ENCODE measurements at places on chromosomes 11 and 22.

DNA sequence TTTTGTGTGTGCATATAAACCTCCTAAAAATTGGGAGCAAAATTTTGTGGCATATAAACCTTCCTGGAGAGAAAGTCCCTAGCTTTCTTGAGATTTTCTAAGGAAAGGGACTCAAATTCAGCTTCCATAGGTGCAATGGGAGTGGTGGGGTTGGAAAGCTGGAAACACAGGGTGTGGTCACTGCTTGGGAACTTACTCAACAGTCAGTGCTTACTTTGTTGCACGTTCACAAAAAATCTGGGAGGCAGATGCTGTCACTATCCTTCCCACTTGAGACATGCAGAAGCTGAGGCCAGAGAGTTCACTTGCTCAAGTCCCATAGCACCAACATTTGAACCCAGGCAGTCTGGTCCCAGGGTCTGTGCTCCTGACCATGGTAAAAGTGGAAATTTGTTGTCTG is 3.9 kb upstream of the CATSPERZ start:
- no peak for DNase-seq

DNA sequence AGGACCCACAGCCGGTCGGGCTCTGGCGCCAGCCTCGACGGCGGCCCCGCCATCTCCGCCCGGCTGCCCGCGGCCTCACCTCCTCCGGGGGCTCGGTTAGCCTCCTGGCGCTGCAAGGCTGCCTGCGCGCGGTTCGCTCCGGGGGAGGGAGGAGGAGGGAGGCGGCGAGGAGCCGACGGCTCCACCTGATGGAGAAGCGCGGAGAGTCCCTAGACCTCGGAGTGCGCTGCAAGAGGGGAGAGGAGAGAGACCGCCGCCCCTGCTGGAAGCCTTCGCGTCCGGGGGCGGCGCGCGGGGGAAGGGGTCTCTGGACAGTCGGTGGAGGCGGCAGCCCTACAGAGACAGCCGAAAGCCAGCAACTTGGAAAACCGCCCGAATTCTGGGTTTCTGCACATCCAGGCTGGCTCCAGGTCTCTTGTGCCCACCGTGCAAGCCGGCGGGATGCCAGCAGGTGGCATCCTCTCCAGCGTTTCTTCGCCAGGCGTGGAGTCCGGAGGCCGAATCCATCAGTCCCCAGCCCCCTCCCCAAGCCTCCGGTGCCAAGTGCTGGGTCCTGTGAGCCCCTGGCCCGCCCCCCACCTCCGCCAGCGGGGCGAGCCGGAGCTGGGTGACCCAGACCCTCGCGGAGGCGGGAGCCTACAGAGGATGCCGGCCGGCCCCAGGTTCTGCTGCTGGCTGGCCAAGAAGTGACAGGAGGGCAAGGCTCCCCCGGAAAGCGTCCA is 2.9 kb upstream of the KIRREL3 start:
- DNase-seq = peak; percentile 30

DNA sequence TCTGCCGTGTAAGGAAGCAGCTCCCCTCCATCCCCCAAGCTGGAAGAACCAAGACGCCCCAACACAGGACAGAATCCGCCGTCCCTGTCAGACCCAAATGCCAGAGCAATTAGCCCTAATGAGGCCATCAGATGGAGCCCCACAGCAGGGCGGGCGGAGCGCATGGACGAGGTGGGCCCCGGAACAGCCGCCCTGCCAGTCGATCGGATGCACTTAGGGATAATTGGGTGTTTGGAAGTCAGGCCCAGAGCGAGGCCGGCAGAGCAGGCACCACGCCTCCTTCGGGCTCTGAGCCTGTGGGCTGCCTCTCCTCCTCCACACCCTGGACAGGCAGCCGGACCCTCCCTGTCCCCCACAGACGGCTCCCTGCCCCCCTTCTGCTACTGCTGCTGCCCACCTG is 5.5 kb upstream of the TH start:
- no peak for DNase-seq

DNA sequence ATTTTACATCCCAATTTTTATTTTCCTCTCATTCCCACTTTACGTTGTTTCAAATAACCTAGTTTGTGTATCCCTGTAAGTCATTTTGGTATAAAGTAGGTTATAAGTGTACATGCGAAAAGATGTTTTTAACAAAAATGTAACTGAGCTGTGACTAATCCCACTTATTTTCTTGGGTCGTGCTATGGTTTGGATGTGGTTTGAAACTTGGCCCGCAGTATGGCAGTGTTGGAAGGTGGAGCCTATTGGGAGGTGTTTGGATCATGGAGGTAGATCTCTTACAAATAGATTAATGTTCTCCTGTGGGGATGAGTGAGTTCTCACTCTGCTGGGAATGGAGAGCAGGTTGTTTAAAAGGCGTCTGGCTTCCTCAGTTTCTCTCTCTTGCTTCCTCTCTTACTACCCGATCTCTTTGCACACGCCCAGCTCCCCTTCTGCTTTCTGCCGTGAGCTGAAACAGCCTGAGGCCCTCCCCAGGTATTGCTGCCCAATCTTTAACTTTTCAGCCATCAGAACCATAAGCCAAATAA is 7.2 kb downstream of the RPL27A start:
- no peak for DNase-seq

DNA sequence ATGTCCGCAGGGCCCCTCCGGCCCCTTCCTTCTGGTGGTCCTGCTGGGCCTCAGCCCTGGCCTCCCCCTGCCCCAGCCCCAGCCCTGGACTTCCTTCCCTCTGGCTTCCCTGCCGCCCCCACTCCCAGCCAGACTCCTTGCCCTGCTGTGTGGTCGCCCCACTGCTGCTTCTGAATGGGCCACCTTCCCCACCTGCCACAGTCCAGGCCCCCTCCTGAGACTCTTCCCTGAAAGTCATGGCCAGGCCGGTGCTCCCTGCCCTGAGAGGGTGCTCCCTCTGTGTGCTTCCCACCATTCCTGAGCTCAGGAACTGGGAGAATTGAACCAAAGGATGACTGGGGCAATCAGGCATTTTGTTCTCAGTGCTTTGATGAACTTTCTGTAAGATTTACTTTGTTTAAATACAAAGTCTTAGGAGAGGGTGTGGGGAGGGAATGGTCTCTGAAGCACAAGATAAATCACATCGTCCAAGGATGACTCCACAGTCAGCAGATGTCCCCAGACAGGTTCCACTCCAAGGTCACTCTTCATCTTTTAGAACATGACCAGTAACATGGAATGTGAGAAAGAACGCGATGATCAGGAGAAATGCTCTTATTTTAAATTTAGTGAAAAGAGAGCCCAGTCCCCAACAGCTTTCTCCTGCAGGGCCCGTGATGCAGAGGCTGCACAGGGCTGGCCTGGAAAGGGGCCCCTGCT is 774 bp downstream of the APOBEC3D start:
- no peak for DNase-seq

GRCh38 chr11:2466869-2467694 is 22.3 kb downstream of the KCNQ1 start:
- DNase-seq = no peak

DNA sequence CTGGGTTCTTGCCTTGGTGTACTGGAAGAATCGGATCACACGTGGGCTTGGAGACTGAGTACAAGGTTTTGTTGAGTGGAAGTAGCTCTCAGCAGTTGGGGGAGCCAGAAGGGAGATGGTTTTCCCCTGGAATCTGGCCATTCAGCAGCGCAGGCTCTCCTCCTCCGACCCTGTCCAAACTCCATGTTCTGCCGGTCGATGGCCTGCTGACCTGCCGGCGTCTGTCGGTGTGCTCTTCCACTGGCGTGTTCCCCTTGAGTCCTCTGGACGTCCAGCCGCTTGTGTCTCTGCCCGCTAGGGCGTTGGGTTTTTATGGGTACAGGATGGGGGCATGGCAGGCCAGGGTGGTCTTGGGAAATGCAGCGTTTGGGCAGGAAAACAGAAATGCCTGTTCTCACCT is 38.5 kb upstream of the SLN start:
- DNase-seq = no peak

DNA sequence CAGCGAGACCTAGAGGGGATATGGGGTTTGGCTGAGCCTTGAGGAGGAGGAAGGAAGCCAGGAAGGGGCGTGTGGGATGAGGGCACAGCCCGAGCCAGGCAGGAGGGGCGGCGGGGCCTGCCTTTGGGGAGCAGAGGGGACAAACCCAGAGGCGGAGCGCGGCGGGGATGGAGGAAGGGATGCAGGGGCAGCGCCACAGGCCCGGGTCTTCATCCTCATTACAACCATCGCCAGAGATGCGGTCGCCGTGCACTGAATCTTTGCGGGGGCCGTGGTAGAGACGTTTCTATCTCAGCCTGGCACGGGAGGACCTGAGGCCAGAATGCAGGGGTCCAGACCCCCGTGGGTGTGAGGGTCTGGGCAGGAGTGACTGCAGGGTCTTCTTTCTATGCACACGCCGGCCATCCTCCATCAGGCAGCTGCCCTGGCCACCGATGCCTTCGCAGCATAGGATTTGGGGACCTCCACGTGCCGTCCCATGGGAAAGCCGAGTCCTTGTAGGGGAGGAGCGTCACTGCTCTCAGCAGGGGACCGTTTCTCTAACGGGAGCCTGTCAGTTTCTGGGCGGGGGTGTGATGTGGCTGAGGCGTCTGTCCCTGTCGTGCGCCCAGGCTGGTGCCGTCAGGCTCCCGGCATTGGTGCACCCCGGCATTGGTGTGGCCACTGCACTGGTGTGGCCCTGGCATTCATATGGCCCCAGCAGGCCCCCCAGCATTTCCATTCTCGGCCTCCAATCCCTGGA is 1267.9 kb downstream of the BRD1 start:
- DNase-seq = no peak

- DNase-seq = no peak
Observed at GRCh38 chr11:72072348-72072747, 8.0 kb downstream of the NUMA1 start.

- peak; percentile 7 for DNase-seq
Observed at GRCh38 chr11:76210931-76211851, 4.9 kb upstream of the WNT11 start.

DNA sequence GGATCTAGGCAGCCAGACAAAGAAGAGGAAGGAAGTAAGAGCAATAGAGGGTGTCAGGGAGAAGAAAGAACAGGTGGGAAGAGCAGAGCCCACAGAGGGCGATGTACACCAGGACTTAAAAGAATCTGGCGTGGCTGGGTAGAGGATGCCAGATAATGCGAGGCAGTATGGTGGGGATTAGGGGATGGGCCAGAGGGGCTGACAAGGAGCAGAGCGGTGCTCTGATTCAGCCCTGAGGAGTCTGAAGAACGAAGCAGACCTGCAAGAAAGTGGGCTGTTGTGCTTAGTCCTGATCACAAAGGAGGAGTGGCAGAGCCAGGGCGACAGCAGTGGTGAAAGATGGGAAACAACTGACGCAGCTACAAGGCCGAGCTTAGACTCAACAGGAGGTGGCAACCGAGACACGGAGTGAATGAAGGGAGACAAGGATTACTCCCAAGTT is 163.7 kb downstream of the LARGE1 start:
- no peak for DNase-seq

- no peak for DNase-seq
Observed at GRCh38 chr22:18088825-18089568, 11.2 kb downstream of the PEX26 start.

GRCh38 chr11:69382131-69383128 is 88.5 kb downstream of the MYEOV start:
- DNase-seq = peak; percentile 64

GRCh38 chr22:49333206-49333605 is 494.5 kb downstream of the BRD1 start:
- no peak for DNase-seq

DNA sequence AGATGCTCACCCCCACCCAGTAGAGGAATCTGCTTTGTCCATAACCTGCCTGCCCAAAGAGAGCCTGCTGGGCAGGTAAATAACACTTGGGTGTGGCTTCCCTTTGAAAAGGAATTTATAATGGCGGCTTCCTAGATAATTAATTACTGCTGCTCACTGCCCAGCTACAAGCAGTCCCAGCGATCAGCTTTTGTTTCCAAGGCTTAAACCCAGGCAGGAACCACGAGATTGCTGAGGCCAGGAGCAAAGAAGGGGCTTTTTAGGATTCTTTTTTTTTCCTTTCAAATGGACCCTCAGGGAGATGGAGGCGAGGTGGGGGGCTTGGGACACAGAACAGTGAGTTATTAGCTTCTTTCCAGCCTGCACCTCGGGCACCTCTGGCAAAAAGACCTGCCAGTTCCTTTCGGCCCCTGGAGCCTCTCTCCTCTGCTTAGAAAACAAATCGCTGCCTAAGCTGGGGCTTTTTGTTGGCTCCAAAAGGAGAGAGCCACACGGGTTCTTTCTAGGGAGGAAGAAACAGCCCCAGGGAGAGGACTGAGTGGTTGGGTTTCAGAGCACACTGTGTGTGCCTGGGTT is 107.2 kb downstream of the TSPAN18 start:
- no peak for DNase-seq

- DNase-seq = no peak
Observed at GRCh38 chr11:93526641-93527583, 16.3 kb downstream of the SMCO4 start.

DNA sequence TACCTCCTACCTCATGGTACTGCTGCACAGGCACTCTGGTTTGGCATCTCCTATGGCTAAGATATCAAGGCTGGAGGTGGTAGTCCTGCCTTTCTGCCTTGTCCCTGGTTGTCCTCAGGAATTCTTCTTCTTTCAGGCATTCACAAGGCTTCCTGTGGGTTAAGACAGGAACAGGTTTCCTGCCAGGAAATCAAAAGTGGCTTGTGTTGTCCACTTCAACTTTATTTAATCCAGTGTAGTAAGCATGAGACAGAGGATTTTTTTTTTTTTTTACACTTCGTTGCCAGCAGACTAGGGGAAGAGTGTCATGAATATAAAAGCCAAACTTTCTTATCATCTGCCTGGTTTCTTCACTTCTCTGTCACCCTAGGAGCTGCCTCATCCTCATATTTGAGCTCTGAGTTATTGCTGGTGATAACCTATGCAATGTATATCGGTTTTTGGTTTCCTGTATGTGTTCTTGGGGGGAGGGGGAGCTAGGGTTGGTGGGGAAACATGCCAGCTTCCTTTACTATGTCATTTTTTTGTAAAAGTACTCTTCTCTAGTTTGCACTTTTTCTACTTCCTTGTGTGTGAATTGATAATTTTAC is 50.2 kb downstream of the XKR3 start:
- no peak for DNase-seq

GRCh38 chr22:38413085-38414008 is 41.7 kb downstream of the KCNJ4 start:
- DNase-seq = peak; percentile 75

DNA sequence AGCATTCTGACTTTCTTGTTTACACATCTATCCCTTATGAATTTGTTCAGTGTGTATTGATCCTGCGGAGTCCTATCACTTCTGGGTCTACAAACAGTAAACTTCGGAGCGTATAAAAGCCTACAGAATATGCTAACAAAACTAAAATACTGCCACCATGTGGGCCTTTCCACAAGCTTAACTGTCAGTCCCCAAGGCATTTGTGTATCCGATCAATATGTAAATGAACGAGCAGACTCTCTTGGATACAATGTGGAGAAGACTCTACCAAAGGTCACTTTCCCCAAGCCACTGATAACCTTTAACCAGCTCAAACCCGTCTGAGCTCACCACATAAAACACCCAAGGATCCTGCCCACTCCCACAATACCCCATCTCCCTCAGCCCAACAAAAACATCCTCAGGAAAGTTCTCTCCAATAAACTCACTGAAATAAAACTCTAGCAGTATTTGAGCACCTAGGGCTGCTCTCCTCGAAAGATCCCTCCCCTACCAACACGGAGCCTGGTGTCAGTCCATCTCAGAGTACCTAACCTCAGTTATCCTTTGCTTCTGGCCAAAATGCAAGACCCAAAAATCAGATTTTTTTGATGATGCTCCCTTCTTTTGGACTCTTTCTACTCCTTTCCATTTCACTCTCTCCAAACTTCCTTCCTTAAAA is 17.8 kb downstream of the ADA2 start:
- no peak for DNase-seq

Data from left ventricle myocardium superior (tissue), 1 donor.